ENCODE measurements at places on chromosomes 1 and 21.
A peak's percentile ranks its signal among the peaks of the same experiment; 100 is the strongest.

GRCh38 chr1:12384836-12385456, 155.1 kb downstream of the VPS13D start:
- DNase-seq, result no peak

GRCh38 chr1:221040691-221041285, 161.5 kb downstream of the HLX start:
- DNase-seq, result no peak

DNA sequence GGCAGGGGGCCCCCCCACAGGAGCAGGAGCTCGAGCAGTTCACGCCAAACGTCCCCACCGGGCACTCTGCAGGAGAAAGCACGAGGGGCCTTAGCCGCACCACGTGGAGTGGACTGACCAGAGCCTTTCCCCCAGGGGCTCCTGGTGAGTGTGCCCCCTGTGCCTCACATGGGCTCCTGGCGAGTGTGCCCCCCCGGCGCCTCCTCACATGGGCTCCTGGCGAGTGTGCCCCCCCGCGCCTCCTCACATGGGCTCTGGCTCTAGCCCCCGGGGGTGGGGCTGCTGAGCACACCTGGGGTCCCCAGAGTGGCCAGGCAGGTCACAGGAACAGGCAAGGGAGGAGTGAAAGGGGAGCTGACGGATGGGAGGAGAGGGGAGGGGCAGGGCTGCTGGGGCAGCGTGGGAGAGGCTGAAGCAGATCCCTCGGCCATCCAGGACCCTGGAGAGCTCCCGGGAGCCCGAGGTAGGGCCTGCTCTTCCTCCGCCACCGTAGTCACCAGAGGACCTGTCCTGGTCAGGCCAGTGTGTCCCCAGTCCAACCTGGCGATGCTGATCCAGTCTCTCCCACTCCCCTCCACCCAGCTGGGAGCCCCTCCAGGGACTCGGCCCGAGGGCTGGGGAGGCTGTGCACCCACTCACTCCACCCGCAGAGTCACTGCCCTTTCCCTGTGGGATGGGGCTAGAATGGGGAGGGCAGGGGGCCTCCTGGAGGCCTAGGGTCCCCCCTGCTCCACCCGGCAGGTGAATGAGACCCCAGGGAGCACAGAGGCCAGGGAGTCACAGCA, 47.6 kb downstream of the ARHGEF16 start:
- DNase-seq, result peak; percentile 89

GRCh38 chr1:87404296-87404695, 75.6 kb downstream of the LMO4 start:
- DNase-seq, result no peak

DNA sequence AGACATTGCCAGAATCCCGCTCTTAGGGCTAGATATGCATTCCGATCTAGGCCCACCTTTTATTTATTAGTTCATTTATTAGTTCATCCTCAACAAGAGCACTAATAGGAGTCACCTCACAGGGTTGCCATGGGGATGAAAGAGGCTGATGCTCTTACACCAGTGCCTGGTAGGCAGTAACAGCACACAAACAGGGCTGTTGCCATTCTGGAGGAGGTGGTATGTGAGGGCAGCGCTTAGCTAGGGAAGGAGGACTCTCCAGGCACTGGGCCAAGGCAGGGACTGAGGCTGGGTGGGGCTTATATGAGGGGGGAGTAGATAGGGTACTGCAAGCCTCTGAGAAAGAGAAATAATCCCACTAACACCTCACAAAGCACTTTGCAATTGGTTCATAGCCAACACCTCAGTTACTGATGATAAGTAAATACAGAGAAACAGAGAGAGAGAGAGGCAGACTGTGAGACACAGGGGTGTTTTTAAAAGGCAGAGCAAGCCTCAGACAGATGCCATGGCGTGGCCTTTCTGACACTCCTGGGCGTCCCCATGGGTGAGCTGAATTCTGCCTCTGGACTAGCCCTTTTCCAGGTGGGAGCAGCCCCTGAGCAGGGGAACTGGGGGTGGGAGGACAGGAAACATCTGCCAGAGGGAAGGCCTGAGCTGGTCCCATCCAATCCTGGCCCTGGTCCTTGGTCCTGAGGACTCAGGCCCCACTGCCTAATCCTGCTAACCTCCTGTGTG, 5.9 kb downstream of the FCGR2A start:
- DNase-seq, result no peak

- no peak for DNase-seq
These were observed 7.3 kb downstream of the PODN start for GRCh38 chr1:53069265-53069662.

- DNase-seq, result no peak
These were observed 52.7 kb downstream of the PKN2 start for GRCh38 chr1:88736633-88737248.

DNA sequence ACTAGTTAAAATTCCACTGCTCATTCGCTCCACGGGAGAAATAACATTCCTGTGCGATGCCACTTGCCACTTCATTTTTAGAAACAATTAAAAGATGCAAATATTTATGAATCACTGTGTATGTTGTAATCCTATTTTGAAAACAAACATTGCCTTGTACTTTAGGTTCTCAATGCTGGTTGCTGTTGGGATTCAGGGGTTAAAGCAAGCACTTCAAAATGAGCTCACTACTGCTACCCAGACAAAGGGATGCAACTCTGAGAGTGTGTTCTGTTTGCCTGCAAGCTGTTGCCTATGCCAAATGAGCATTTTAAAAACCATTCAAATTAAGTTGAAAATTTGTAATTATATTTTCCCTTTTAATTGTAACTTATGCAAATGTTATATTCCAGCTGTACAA, 87.5 kb downstream of the RWDD3 start:
- DNase-seq, result no peak
